ENCODE measurements at places on chromosomes 4 and X. TPM values are rescaled to one million over a fixed set of nuclear protein-coding genes. Genes with fewer than 3 reads are reported as not detected.

ODAPH gene
- total RNA-seq, result not detected

AVPR2 gene
- not detected for total RNA-seq

PNMA5 gene
- not detected for total RNA-seq

CORIN gene
- not detected for total RNA-seq

TCEAL8 gene
- total RNA-seq, result 160 TPM

DNA sequence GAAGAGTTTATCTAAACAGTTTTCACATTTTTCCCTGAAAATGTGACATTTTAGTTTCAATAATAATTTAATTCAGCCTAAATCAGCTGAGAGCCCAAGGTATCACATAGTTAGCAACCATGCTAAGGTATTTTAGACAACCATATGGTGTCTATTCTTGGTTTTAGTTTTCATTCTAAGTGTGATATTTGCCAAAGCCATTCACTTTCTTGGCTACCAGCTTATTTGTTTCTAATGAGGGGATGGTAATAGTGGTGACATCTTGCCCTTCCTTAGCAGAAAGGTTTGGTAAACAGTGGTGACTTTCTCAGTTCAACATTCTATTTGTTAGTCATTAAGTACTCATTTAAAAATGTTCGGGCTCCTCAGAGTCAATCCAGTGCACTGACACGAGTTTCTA is 854.9 kb upstream of the HTR2C start:
- H3K4me1 ChIP-seq, result no peaks in the 10 kb centered on the region
- DNase-seq, result no peak
- no peaks in the 10 kb centered on the region for H3K27me3 ChIP-seq

DNA sequence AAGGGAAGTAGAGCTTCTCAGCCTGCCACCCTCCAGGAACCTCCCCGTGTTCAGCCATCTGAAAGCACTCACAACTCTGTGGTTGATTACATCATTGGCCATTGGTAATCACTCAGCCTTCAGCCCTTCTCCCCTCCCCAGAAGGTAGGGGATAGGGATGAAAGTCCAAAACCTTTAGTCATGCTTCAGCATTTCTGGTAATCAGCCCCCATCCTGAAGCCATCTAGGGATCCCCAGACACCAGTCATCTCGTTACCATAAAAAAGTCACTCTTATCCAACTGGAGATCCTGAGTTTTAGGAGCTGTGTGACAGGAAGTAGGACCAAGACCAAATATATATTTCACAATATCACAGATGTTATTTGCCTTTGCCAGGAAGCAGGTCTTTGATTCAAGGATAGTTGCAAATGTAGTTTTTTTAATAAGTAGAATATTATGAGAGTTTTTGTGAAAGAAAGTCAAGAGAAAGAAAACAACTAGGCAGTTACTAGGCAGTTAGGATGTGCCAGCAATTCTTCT is 364.6 kb upstream of the NOCT start:
- no peaks in the 10 kb centered on the region for H3K4me1 ChIP-seq
- DNase-seq, result no peak
- H3K36me3 ChIP-seq, result no peaks in the 10 kb centered on the region
- no peak overlapping the region for H3K27ac ChIP-seq

GRCh38 chrX:85140964-85141363 is 102.6 kb downstream of the SATL1 start:
- no peak overlapping the region for H3K4me3 ChIP-seq
- H3K36me3 ChIP-seq, result no peaks in the 10 kb centered on the region
- H3K27ac ChIP-seq, result no peak overlapping the region

DNA sequence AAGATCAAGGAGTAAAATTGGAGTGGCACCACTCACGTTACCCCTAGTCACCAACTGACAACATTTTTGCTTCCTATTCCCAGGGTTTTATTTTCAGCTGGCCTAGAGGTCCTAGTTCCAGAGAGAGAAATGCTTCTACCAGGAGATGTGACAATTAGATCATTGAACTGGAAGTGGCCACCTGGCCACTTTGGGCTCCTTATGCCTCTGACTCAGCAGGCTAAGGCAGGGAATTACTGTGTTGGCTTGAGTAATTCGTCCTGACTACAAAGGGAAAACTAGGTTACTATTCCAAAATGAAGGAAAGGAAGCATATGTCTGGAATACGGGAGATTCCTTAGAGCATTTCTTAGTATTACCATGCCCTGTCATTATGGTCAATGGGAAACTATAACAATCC is 831.6 kb upstream of the NDST4 start:
- no peaks in the 10 kb centered on the region for H3K27me3 ChIP-seq
- H3K4me1 ChIP-seq, result no peaks in the 10 kb centered on the region
- H3K27ac ChIP-seq, result no peak overlapping the region

- H3K4me1 ChIP-seq, result peaks cover 63% of the 10 kb centered on the region
- H3K27me3 ChIP-seq, result peaks cover 99% of the 10 kb centered on the region
- H3K27ac ChIP-seq, result no peak overlapping the region
- H3K36me3 ChIP-seq, result no peaks in the 10 kb centered on the region
- peak; percentile 78 for DNase-seq
Observed at GRCh38 chr4:112517067-112517634, 1.2 kb upstream of the NEUROG2 start.

- H3K27me3 ChIP-seq, result no peaks in the 10 kb centered on the region
- H3K36me3 ChIP-seq, result no peaks in the 10 kb centered on the region
- no peak overlapping the region for H3K4me3 ChIP-seq
- no peak overlapping the region for H3K27ac ChIP-seq
- no peak for DNase-seq
Observed at GRCh38 chr4:158018221-158018830, 154.5 kb downstream of the GASK1B start.

DNA sequence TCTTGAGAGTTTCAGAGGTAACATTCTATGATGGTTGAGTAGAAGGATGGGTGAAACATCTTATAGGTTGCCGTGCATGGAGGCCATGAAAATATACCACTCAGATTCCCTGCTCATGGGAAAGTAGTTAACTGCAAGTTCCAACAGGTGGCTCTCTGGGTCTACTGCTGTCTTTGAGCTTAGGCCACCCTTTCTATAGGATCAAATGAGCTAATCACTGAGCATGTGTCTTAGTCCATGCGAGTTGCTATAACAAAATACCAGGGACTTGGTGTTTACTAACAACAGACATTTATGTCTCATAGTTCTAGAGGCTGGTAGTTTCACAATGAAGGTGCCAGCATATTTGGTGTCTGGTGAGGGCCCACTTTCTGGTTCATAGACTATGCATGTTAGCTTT is 144.8 kb upstream of the UNC5C start:
- no peaks in the 10 kb centered on the region for H3K27me3 ChIP-seq
- no peaks in the 10 kb centered on the region for H3K36me3 ChIP-seq
- DNase-seq, result peak; percentile 9
- H3K27ac ChIP-seq, result no peak overlapping the region
- H3K4me1 ChIP-seq, result no peaks in the 10 kb centered on the region
- H3K4me3 ChIP-seq, result no peak overlapping the region

- no peak overlapping the region for H3K27ac ChIP-seq
- no peaks in the 10 kb centered on the region for H3K36me3 ChIP-seq
- no peak overlapping the region for H3K4me3 ChIP-seq
- no peaks in the 10 kb centered on the region for H3K27me3 ChIP-seq
- DNase-seq, result no peak
- H3K4me1 ChIP-seq, result no peaks in the 10 kb centered on the region
Observed at GRCh38 chrX:20477836-20478524, 211.3 kb upstream of the RPS6KA3 start.

DNA sequence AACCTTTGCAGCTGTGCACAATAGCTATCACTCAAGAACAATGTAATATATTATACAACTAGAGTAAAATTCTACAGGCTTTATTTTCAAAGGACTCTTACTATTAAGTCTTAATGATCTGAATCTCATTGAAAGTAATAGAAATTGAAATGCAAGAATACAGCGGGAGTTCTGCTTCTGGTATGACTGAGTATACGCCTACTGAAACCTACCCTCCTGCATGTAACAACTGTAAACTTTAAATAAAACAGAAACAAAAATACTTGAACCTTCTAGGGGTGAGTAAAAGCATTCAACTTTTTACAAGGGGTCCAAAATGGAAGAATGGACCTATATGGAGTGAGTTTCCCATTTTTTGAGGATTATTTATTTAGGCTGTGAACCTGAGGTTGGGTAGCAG is 13.5 kb downstream of the DCHS2 start:
- H3K27me3 ChIP-seq, result peaks cover 3% of the 10 kb centered on the region
- H3K36me3 ChIP-seq, result no peaks in the 10 kb centered on the region
- DNase-seq, result no peak
- no peak overlapping the region for H3K4me3 ChIP-seq
- no peaks in the 10 kb centered on the region for H3K4me1 ChIP-seq

- H3K4me1 ChIP-seq, result no peaks in the 10 kb centered on the region
- no peaks in the 10 kb centered on the region for H3K36me3 ChIP-seq
- H3K27me3 ChIP-seq, result no peaks in the 10 kb centered on the region
- H3K4me3 ChIP-seq, result no peak overlapping the region
- no peak overlapping the region for H3K27ac ChIP-seq
Observed at GRCh38 chr4:167602157-167602556, 367.9 kb upstream of the SPOCK3 start.

DNA sequence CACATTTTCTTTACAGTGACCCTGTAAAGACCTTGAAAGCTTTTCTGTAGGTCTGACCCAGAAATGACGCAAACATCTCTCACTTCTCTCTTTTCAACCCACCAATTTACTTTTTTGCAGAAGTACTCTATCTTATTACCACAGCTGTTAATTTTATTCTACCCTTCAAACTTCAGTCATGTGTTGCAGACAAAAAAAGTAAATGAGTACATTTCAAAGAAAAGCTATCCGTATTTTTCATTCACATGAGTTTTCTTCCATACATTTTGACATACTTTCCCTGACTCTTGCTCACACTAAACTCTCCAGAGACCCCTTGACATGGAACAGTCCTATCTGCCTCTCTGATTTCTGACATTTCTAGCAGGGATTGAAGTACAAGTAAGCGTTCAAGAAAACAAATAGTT is 51.7 kb downstream of the SLC7A11 start:
- no peak for DNase-seq
- no peaks in the 10 kb centered on the region for H3K4me1 ChIP-seq
- H3K27ac ChIP-seq, result no peak overlapping the region
- no peaks in the 10 kb centered on the region for H3K27me3 ChIP-seq
- H3K4me3 ChIP-seq, result no peak overlapping the region
- H3K36me3 ChIP-seq, result no peaks in the 10 kb centered on the region

GRCh38 chr4:173752610-173753230 is 222.7 kb upstream of the HAND2 start:
- H3K36me3 ChIP-seq, result no peaks in the 10 kb centered on the region
- H3K4me1 ChIP-seq, result no peaks in the 10 kb centered on the region

- no peak overlapping the region for H3K4me3 ChIP-seq
- no peaks in the 10 kb centered on the region for H3K27me3 ChIP-seq
- H3K4me1 ChIP-seq, result peaks cover 52% of the 10 kb centered on the region
- no peak overlapping the region for H3K27ac ChIP-seq
- DNase-seq, result no peak
Observed at GRCh38 chr4:10534820-10535219, 77.6 kb upstream of the ZNF518B start.

DNA sequence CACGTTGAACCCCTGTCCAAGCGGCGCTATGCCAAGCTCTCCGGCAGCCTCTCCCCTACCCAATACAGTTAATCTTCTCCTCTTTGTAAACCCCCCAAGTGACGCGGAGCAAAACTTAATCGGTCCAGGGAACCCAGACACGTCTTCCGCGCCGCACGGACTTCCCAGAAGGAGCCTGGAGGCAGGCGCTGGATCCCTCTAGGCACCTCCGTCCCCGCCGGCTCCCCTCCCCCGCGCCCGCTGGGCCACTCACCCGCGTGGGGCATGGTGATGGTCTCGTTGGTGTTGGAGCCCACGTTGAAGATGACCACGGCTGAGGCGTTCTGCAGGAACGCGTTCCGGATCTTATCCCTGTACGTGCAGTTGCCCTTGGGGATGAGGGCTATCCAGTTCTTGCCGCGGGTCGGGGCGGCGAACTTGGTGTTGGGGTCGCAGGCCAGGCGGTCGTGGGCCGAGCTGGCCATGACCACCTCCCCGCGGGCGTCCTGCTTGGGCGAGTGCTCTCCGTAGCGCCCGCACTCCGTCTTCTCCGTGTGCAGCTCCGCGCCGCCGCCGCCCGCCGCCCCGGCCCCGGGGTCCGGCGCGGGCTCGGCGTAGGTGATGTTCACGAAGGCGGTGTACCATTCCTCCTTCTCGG is 1.1 kb downstream of the RNF150 start:
- peak; percentile 59 for DNase-seq
- H3K4me3 ChIP-seq, result peak overlapping the region; percentile 82

DNA sequence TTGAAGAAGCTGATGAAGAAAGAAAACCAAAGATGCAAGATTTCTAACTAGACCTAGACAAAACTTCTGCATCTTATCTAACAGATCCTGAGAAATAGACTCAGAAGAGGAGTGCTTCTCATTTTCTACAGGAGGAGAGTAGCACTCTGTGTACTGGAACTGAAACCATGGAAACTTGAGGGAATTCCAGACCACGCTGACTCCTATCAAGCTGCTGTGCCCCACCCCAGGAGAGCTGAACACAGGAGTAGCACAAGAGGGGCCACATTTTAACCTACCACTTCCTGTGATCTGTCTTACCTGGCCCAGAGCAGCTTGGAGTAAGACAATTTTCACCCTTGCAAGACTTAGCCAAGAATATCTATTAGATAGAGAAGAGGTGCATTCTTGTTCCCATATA is 248.9 kb downstream of the SCFD2 start:
- no peak for DNase-seq
- no peaks in the 10 kb centered on the region for H3K27me3 ChIP-seq
- no peaks in the 10 kb centered on the region for H3K36me3 ChIP-seq
- no peak overlapping the region for H3K4me3 ChIP-seq

GRCh38 chr4:145618210-145618931 is 814 bp upstream of the MMAA start:
- peak; percentile 4 for DNase-seq
- no peaks in the 10 kb centered on the region for H3K27me3 ChIP-seq
- H3K4me1 ChIP-seq, result peaks cover 8% of the 10 kb centered on the region
- no peaks in the 10 kb centered on the region for H3K36me3 ChIP-seq
- H3K4me3 ChIP-seq, result peak overlapping the region; percentile 84
- no peak overlapping the region for H3K27ac ChIP-seq

GRCh38 chrX:42978655-42979379 is 200.9 kb upstream of the PPP1R2C start:
- no peak overlapping the region for H3K4me3 ChIP-seq
- no peaks in the 10 kb centered on the region for H3K4me1 ChIP-seq
- no peaks in the 10 kb centered on the region for H3K27me3 ChIP-seq
- H3K27ac ChIP-seq, result no peak overlapping the region
- H3K36me3 ChIP-seq, result no peaks in the 10 kb centered on the region
- no peak for DNase-seq

DNA sequence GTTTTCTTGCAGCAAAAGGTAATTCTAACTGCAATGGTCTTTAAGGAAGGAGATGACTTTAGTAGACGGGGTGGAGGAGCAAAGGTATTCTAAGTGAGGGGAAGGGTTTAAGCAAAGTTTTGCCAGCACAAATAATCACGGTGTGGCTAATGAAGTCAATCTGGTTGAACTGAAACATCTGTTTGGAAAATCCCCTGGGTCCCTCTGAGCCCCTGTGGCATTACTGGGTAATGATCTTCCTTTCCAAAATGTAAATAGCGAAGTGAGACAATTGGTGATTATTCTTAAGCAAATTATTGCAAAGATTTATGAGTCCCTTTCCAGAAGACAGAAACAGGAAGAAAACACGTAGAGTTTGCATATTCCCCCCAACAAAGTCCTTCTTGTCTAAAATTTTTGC is 47.2 kb downstream of the FGFBP1 start:
- no peaks in the 10 kb centered on the region for H3K36me3 ChIP-seq
- H3K4me1 ChIP-seq, result peaks cover 24% of the 10 kb centered on the region
- no peak for DNase-seq
- H3K27me3 ChIP-seq, result no peaks in the 10 kb centered on the region
- peak overlapping the region; percentile 85 for H3K27ac ChIP-seq

GRCh38 chr4:66097218-66097617 is 426.9 kb upstream of the EPHA5 start:
- H3K27ac ChIP-seq, result no peak overlapping the region
- no peaks in the 10 kb centered on the region for H3K4me1 ChIP-seq
- H3K27me3 ChIP-seq, result no peaks in the 10 kb centered on the region
- no peaks in the 10 kb centered on the region for H3K36me3 ChIP-seq
- DNase-seq, result no peak
- H3K4me3 ChIP-seq, result no peak overlapping the region
